ENCODE measurements at places on chromosomes 6 and 20. TPM values are rescaled to one million over a fixed set of nuclear protein-coding genes. Genes with fewer than 3 reads are reported as not detected.

Gene NMBR
- not detected for total RNA-seq

Gene UQCC2
- total RNA-seq, result 9.9 TPM

Gene C6orf15
- total RNA-seq, result not detected

Gene VSX1
- total RNA-seq, result 0.44 TPM

Gene HSPA1L
- 1.9 TPM for total RNA-seq

Gene MRAP2
- 0.33 TPM for total RNA-seq

Gene BPIFA1
- total RNA-seq, result not detected

Gene MBOAT1
- total RNA-seq, result 26.2 TPM

Gene TREM2
- 31.6 TPM for total RNA-seq

Gene KHDRBS2
- not detected for total RNA-seq

Gene MUC22
- total RNA-seq, result not detected

Gene ZC3H12D
- total RNA-seq, result 3.8 TPM

Gene RSPH4A
- 1.5 TPM for total RNA-seq

Gene FHL5
- 45.2 TPM for total RNA-seq

Gene LRP11
- total RNA-seq, result 44.9 TPM

Gene NHSL1
- total RNA-seq, result 16.5 TPM

Gene TMX4
- 40.0 TPM for total RNA-seq

Gene CST4
- total RNA-seq, result not detected

Gene COL12A1
- total RNA-seq, result 90.9 TPM

Gene DCBLD1
- 16.0 TPM for total RNA-seq

Gene ULBP1
- total RNA-seq, result not detected

Gene CD24
- 470 TPM for total RNA-seq

Gene TP53TG5
- 1.3 TPM for total RNA-seq

Gene NKAIN2
- 1.8 TPM for total RNA-seq

Gene SLC18B1
- total RNA-seq, result 14.1 TPM

Gene PREX1
- 65.1 TPM for total RNA-seq

Gene OTOR
- total RNA-seq, result not detected

Gene PAK5
- 0.66 TPM for total RNA-seq

Gene CST7
- 0.33 TPM for total RNA-seq

Gene ZNF311
- total RNA-seq, result 2.0 TPM

Gene KIF25
- total RNA-seq, result not detected

Gene WFDC12
- not detected for total RNA-seq

Gene LZTS3
- total RNA-seq, result 9.3 TPM

Gene HLA-DPA1
- total RNA-seq, result 116 TPM

Gene THBS2
- total RNA-seq, result 73.0 TPM

Gene UFL1
- 22.6 TPM for total RNA-seq

Gene PLTP
- total RNA-seq, result 405 TPM

Gene BTN1A1
- total RNA-seq, result not detected
